Activated T-helper 17 cell treated with anti-CD3 and anti-CD28 coated beads, Interleukin-2, amount 50 U/mL, for 72 hours (primary cell): ENCODE measurements at places on chromosomes 6 and 20. TPM values are rescaled to one million over a fixed set of nuclear protein-coding genes. Genes with fewer than 3 reads are reported as not detected.
A peak's percentile ranks its signal among the peaks of the same experiment; 100 is the strongest.

- ATAC-seq: peak; percentile 23
Observed at GRCh38 chr6:131949909-131950766, 1.0 kb downstream of the CCN2 start.

GRCh38 chr6:7467007-7467897 is 74.2 kb upstream of the DSP start:
- ATAC-seq: no peak

DNA sequence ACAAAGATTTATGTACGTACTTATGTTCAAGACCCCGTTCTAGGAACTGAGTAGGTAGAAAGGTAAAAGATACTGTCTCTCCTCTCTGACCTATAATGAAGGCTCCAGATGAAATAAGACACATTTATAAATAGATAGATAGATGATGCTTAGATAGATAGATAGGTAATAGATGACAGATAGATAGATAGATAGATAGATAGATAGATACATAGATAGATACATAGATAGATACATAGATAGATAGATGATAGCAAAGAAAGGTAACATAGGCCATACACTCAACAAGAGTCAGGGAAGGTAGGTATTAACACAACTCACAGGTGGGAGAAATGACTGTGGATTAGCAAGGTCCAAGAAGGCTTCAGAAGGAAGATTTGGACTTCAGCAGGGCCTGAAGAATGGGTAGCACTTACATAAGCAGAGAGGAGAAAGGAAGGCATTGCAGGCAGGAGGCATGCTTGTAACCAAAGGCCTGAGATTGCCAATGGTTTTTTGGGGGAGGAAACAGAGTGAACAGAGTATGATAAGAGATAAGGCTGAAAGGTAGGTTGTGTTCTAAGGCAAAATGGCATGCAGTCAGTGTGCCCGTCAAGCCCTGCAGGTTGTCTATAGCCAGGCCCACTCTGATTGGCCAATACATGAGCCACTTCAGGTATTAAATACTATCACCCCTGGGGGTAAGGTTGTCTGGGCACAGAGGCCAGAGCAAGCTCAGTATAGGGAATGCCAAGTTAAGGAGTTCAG is 7.7 kb upstream of the MYB start:
- no peak for ATAC-seq

DNA sequence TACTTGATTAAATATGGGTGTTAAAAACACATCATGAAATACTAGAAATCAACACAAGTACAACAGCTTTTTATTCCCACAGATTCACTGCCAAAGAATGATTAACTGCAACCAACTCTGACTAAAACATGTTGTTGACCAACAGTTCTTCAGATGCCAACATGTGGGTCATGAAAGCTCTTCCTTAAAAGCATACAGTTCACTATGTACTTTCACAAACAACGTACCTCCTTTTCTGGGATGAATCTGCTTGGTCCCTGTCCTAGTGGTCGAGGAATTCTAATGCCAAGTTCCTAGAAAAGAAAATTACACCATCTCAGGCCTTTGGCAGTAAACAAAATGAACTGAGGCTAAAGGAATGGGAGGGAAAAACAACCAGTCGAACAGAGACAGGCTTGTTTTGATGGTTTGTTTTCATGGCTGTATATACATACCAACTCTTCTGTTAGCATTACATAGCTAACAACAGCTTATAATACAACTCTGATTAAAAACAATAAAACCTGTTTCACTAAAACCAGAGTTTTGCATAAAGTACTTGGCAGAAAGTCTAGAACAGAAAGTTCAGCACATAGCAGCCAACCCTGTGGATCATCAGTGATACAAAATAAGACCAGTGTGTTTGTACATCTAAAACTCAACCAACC is 92.5 kb downstream of the SESN1 start:
- ATAC-seq: peak; percentile 46

DNA sequence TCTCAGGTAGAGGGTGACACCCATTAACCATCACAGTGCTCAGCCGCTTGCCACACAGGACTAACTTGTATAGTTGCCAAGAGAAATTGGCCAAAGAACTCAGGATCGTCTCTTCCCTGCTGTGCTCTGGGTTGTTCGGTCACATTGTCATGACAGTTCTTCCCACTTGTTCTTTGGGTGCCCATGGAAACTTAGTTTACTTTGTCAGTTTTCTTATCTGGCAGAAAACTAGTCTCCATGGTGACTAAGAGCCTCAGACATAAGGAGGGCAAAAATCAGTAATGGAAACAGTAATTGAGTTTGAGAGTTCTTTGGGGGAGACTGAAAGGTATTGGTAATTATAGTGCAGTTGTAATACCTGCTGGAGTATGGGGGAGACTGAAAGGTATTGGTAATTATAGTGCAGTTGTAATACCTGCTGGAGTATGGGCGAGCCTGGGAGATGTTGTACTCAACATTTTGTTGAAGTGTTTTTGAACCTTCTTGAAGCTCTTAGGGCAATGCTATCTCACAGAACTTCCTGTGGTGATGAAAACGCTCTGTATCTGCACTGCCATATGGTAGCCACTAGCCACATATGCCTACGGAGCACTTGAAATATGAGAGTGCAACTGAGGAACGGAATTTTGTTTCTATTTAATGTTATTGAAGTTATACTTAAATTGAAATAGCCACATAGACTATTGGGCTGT is 95.2 kb upstream of the HDGFL1 start:
- no peak for ATAC-seq

Gene GJA10
- not detected for total RNA-seq

GRCh38 chr6:161389756-161390155 is 115.9 kb upstream of the AGPAT4 start:
- no peak for ATAC-seq
